ENCODE measurements at places on chromosomes 3 and 15.

DNA sequence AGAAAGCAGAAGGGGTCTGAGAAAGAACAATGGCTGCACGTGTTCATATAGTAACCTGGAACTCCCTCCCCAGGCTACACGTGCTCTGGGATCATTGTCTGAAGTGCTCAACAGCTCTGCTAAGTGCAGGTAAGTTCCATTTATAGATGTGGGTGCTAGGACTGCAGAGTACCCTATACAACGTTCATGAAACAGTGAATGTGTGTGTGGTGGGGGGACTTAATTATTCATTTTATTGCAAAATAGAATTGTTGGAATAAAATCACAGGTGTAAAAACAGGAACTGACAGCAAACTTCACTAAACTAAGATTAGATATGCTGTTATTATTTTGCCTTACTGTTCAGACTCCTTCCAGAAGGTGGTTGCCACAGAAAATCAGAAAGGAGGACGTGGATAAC lies 68.5 kb downstream of the CCR4 start:
- no peak for DNase-seq

GRCh38 chr3:17330660-17331059 lies 411.8 kb downstream of the TBC1D5 start:
- DNase-seq: no peak

DNA sequence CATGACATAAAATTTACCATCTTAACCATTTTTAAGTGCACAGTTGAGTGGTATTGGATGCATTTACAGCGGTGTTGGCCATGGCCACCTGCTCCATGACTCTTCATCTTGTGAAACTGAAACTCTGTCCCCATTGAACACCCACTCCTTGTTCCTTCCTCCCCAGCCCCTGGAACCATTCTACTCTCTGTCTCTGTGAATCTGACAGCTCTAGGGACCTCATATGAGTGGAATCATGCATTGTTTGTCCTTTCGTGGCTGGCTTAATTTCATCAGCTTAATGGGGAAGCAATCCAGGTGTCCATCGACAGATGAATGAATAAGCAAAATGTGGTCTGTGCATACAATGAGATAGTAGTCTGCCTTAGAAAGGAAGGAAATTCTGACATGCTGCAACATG lies 42.5 kb downstream of the PLXNA1 start:
- DNase-seq: no peak

DNA sequence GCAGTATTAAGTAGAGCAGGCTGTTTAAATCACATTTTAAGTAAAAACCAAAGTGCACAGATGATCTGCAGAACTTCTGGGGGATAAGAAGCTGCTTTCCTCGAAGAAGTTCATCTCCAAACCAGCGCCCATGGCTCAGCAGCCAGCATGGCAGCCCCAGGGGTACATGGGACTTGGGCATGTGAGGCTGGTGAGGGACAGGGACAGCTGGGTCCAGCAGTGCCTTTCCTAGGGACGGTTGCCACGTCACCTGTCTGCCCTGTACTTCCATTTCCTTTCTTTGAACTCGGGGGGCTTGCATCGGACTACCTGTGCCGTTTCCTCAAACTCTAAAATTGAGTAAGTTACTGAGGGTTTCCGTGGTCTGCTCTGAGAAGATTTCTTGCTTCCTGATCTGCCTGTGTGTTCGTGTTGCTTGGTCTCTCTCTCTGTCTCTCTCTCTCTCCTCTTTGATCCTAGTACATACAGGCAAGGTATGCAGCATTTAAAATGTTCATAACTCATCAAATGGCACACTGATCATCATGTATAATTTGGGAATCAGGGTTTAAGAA lies 67.6 kb downstream of the IGF1R start:
- DNase-seq: no peak

- no peak for DNase-seq
Measured at GRCh38 chr3:141109751-141110150, 58.6 kb downstream of the SPSB4 start.

DNA sequence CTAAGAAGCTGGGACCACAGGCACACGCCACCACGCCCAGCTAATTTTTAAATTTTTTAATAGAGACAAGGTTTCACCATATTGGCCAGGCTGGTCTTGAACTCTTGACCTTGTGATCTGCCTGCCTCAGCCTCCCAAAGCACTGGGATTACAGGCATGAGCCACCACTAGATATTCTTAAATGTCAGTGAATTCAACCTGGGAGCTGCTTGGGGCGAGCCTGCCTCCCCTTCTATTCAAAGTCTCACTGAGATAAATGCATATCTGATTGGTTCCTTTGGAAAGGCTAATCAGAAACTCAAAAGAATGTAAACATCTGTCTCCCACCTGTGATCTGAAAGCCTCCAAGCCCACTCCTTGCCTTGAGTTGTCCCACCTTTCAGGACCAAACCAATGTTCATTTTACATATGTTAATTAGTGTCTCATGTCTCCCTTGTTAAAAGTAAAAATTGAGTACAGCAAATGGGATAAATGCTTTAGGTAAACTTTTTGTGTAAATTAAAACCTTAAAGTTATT lies 15.0 kb downstream of the CYP11A1 start:
- DNase-seq: no peak

GRCh38 chr3:126612479-126613205 lies 42.3 kb downstream of the TXNRD3 start:
- DNase-seq: no peak

- DNase-seq: no peak
Measured at GRCh38 chr3:37262816-37263393, 88.5 kb upstream of the LRRFIP2 start.

GRCh38 chr3:14925729-14926591 lies 21.4 kb upstream of the NR2C2 start:
- DNase-seq: peak; percentile 24

DNA sequence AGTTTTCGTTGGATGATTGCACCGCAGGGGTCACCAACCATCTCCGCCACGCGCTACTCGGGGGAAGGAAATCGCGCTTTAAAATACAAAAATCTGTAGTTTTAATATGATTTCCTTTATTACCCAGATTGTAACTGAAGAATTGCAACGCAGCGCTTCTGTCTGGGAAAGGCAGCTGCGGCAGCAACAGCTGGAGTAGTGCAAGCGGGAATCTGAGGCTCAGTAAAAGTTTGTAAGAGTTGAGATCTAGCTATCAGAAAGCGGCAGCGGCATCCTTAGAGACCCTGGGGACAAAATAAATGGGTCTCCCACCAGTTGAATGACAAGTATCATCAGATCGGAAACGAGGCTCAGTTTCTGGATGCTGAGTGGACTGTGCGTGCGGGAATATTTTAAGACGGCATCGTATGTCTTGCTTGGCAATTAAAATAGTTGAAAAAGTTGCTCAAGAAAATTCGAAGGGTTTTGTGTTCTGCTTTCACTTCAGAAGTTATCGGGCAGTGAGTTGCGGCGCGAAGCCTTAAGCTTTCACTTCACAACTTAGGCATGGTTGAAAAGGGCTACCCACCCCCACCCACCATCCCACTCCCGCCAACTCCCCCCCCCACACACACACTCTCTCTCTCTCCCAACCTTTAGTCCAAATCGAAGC lies 2.7 kb downstream of the MECOM start:
- DNase-seq: no peak

- no peak for DNase-seq
Measured at GRCh38 chr3:13559764-13560525, 11.0 kb downstream of the FBLN2 start.

DNA sequence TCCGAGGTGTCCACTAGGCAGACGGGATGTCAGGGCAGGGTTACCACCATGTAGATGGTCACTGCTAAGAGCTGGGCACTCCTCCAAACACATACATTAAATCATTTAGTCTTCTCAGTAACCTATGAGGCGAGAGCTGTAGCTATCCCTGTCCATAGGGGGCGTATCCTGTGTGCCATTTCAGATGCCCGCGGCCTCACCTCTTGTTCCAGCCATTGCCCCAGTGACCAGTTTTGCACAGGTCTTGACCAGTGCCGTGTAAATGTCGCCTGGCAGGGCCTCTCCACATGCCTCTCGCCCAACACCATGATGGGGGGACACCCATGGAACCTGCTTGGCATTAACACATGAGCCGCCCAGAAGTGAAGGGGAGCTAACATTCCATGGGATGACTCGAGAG lies 20.8 kb upstream of the SRP14 start:
- DNase-seq: no peak

DNA sequence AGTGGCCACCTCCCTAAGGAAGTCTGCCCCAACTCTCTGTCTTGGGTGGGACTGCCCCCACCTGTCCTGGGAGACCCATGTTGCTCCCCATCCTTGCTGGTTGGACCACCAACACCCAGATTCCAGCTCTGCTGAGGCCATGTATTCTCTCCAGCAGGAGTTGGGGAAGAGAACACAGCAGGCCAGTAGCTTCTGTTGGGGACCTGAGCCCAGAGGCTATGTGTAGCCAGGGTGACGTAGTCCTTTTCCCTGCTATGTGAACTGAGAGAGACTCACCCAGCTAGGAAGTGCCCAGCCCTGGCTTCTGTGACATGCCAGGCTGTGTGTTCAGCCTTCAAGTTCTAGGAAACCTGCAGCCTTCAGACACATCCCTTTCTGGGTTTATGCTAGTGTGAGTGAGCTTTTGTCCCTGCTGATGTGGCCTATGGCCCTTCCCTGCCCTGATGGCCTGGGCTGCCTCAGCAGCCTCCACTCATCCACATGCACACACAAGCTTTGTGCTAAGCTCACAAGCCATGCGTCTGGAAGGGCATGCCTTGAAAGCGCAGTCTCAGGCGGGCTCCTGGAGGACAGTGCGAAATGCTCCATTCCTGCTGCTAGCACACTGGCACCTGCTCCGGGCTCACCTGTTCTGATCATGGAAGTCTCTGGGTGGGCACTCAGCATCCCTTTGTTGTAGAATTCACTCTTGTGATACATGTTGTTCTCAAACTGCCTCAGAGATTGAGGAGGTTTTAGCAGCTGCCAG lies 42.6 kb downstream of the KY start:
- no peak for DNase-seq

GRCh38 chr15:85025516-85026251 lies 44.0 kb downstream of the PDE8A start:
- DNase-seq: no peak

GRCh38 chr15:58302832-58303231 lies 129.0 kb upstream of the LIPC start:
- DNase-seq: no peak

GRCh38 chr3:160343132-160343531 lies 55.9 kb downstream of the IFT80 start:
- DNase-seq: peak; percentile 28

DNA sequence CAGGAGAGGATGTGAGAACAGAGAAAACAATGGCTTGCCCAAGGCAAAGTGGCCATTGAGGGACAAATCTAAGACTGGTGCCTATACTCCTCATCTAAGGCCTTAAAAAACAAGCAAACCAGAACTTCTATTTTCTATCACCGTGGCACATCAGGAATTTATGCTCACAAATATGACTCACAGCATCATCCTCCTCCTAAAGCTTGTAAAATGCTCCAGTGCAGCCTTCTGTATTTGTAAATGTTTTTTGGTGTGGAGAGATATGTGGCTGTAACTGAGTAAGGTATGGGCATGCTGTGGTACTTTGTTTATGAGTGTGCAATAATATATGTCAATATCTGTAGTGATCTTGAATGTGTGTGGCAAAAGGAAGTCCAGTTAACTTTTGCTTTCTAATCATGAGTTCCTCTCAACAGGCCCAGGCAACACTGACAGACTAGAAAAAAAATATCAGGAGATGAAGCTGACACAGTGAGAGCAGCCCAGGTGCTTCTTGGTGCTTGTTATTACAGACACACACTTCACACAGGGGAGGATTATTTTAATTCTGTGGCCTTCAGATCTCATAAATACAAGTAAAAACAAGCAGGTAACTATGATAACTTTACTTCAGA lies 60.3 kb downstream of the CTNNB1 start:
- DNase-seq: no peak

DNA sequence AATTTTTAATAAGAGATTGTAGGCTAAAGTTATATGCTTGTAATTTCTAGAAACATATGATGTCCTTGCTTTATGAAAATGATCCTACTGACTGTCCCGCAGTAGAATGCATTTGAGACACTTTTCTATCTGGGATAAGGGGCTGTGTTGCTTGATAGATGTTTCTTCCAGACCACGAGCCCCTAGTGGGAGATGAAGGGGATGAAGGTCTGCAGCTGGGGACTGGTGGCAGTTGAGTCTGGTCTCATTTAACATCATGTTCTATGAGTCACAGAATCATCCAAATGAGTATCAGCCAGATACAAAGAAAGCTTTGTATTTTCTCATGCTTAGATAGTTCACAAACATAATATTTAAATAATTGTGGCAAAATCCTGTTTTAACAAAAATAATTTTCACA lies 84.3 kb upstream of the PRTG start:
- no peak for DNase-seq

DNA sequence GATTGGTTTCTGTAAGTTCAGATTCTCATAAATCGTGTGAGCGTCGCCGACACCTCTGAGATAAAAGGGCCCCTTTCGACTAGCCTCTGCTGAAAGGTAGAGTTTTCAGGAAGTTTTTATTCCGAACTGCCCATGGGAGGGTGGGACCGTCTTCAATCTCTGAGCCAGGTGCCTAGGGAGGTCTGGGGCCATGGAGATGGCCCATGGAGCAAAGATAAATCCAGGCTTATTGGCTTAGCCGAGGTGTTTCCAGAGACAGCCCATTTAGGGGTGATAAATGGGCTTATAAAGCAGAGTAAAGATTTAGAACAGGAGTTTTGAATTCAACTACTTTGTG lies 442 bp downstream of the QTRT2 start:
- no peak for DNase-seq

DNA sequence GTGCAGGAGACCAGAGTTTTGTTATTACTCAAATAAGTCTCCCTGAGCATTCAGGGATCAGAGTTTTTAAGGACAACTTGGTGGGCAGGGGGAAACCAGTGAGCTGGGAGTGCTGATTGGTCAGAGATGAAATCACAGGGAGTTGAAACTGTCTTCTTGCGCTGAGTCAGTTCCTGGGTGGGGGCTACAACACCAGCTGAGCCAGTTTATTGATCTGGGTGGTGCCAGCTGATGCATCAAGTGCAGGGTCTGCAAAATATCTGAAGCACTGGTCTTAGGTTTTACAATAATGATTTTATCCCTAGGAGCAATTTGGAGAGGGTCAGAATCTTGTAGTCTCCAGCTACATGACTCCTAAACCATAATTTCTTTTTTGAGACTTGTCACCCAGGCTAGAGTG lies 13.8 kb upstream of the ZNF662 start:
- no peak for DNase-seq

GRCh38 chr3:43319794-43320193 lies 33.5 kb downstream of the SNRK start:
- no peak for DNase-seq

DNA sequence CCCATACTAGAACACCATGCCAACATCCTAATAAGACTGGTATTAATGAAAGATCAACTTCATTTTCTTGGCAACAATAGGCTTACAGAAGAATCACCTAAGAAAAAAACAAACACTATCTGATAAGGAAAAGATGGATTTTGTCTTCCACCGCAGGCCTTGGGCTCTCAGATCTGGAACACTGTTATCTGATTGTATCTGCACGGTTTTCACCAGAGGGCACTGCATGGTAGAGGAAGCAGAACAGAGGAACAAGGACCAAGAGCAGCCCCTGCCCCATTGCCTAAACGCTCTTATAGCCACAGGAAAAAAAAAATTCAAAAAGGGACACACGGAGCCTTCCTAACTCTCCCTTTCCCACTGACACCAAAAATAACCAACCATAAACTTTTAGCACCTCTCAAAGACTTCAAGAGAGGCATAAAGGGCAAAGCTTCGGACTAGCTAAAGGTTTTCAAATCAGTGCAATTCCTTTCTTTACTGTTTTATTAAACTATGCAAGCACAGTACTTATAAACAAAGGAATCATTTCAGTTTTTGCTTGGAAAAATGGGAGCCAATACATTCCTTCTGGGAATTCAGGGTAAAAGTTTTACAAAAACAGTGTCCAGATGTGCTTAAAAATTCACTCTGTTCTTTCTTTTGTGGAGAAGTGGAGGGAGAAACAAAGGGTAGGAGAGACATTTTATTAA lies 23.3 kb downstream of the IL17RD start:
- DNase-seq: no peak
